NB4 (cell line): ENCODE measurements at places on chromosomes 1 and 21.
A peak's percentile ranks its signal among the peaks of the same experiment; 100 is the strongest.

- no peak for DNase-seq
Measured at GRCh38 chr1:38041936-38042834, 4.4 kb downstream of the POU3F1 start.

DNA sequence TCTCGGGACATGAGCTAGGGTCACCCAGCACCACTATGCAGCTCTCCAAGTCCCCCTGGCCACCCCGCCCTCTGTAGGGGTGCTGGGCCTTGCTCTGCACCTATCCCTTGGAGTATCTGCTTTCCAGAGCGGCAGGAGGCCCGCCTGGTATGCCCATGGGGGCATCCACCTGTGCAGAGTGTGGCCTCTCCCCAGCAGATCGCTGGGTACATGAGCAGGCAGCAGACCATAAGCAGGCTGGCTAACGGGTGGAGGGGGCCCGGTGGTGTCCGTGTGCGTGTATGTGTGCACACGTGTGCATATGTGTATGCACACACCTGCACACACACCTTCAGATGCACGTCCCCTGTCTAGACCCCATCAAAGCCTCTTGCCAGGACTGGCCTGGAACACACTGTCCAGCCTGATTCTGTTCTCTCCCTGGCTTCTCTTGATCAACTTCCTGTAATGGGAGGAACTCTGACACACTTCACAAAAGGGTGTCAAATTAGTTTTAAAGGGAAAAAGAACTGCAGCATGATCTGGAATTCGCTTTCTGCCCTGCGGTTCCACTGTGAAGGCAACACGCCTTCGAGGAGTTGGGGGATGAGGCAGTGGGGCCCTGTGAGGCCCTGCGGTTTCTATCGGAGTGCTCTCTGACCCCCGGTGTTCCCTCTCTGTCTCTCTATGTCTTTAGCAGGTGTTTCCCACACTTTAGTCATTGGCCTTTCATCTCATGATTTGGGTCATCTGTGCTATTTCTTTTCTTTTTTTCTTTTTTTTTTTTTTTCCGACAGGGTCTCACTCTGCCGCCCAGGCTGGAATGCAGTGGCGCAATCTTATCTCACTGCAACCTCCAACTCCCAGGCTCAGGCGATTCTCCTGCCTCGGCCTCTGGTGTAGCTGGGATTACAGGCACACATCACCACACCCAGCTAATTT, 17.2 kb upstream of the NPHP4 start:
- no peak for DNase-seq

GRCh38 chr1:228094432-228095016, 8.6 kb downstream of the C1orf35 start:
- peak; percentile 20 for DNase-seq

GRCh38 chr1:3998086-3998485, 98.0 kb upstream of the C1orf174 start:
- no peak for DNase-seq

- DNase-seq = no peak
Measured at GRCh38 chr1:150006881-150007421, 3.6 kb downstream of the OTUD7B start.

DNA sequence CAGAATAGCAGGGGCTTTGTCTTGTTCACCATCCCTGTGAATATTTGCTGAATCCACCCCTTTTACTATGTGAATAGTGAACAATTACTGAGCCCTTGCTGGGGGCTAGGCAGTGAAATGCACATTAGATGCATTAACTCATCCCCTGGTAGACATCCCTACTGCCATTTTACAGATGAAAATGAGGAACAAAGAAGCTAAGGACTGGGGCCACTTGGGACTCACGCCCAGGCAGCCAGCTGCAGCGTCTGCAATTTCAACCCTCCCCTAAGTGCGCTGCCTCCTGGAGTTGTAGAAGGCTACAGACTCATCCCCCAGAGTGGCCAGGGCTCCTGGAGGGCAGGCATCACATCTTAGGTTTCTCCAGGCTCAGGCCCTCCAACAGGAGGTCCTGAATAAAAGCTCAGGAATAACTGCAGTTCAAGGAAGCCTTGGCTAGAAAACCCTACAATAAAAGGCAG, 31.6 kb downstream of the CAPZB start:
- peak; percentile 70 for DNase-seq

DNA sequence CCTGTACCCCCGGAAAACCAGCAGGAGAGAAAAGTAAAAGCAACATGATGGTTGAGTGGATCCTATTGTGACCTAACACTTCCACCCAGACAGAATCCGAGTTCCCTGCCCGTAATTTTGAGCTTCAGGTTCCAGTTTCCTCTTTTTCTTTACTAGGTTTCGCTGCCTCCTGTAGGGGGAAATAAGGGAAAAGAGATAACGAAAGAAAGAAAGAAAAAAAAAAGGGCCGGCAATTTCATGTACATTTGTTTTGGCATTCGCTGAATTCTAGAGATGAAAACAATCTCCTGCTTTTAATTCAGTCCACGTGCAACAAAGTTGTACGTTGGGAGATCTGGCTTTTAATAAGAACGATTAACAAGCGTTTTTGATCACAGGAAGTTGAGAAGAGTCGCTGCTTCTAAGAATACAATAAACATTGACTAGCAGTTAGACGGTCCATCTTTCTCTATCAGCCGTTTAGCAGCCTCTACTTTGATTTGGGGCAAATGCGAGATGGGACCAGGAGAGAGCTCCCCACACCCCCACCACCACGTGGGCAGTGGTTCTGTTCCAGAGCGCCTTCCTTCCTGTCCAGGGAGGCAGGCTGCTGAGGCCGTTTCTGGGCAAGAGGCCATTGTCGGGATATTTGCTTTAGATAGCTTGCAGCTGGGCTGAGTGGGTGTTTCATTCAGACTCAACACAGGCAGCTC, 155.9 kb upstream of the RUNX1 start:
- DNase-seq = peak; percentile 73

GRCh38 chr1:230429067-230429735, 3.1 kb upstream of the PGBD5 start:
- DNase-seq = peak; percentile 88

DNA sequence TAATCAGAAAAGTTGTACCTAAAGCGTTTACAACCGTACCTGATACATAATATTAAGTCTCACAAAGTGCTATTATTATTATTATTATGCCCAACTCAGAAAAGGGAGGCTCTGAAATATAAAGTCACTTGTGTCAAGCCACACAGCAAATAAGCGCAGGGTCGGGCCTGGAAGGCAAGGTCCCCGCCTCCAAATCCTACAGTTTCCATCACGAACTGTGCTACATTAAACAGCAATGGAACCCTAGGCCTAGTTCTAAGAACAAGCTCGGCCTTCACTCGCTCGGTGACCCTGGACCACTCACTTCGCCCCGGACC, 549 bp downstream of the PARS2 start:
- DNase-seq = no peak

DNA sequence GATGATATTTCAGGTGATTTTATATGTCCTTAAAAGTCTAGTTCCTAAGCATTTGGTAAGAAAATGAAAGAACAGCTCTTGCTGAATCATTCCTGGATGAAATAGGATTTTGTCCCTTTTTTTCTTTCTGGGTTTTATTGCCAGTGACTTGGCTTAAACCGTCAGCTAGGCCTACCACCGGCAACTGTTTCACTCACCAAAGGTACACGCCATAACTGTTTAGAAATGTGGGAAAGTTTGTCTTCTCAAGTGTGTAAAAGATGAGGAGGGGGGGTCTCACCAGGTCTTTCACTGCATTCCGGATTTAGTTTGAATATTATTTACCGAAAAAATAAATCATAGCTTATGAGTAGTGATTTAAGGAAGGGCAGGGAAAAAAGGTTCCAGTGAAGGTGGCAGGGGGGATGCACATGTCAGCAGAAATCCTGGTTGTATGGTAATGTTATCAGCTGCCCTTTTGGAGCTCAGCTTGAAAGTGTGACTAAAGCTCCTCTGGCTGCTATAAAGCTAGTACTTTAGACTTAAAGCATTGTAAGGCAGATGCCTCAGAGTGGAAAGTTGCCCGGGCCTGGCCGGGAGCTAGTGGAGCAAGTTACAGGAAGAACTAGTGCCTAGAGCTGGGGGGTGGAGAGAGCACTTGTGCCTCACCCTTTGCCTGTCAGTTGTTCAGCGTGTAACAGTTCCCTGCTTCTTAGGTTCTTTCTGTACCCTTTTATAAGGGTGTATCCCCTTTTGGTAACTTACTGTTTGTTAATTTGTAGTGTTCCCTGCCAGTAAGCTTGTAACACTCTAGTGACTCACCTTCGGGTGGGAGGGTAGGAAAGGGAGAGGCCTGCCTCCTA, 3.1 kb downstream of the ATP1A1 start:
- peak; percentile 24 for DNase-seq
